Glutamatergic neuron (in vitro differentiated cells): ENCODE measurements at places on chromosomes 1 and 21. TPM values are rescaled to one million over a fixed set of nuclear protein-coding genes. Genes with fewer than 3 reads are reported as not detected.

GRCh38 chr1:102002057-102002456 is 5.3 kb upstream of the OLFM3 start:
- DNase-seq: no peak

GRCh38 chr1:64246294-64246917 is 43.0 kb downstream of the UBE2U start:
- no peak for DNase-seq

GRCh38 chr1:174794861-174795260 is 204.9 kb upstream of the CACYBP start:
- no peak for DNase-seq

DNA sequence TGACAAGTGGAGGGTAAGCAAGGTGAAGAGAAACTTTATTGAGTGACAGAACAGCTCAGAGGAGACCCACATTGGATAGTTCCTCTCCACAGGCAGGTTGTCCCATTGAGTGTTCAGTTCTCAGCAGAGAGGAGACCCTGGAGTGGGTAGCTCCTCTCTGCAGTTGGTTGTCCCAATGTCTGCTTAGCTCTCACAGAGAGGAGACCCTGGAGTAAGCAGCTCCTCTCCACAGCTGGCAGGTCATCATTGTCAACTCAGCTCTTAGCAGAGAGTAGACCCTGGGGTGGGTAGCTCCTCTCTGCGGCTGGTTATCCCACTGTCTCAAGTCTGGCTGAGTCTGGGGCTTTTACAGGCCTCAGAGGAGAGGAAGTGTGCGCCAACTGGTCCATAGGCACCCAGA is 6.0 kb upstream of the CHD1L start:
- DNase-seq: no peak

DNA sequence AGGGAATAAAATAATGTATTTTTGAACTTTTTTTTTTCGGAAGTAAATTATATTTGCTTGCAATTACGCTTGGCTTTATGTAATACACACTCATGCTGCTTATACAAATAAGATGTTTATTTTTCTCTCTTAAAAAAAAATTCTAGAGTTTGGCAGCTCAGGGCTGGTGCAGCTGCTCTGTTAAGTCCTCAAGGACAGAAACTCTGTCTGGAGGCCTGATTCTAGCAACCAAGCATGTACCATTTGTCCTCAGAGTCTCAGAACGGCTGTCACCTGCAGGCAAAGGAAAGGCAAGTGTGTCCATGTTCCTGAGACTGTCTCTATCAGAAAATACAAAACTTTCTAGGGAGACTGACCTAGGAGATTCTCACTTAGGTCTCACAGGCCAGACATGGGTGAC is 23.2 kb upstream of the CLDN17 start:
- no peak for DNase-seq

DNA sequence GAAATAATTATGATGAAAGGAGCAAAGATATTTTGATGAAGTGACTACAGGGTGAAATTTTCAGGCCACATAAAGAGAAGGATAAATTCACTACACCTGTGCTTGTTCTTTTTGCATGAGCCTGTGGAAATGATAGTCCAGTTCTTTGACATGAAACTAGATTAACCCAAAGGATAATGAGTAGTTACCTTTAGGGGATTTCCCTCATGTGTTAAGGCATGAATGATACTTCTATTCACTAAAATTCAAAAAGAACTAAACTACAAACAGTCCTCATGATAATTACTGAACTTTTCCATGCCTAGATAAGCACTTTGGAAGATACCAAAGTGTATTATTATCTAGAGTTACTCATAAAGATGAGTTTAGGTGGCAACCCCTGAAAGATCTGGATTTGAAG is 244.3 kb downstream of the PTPRC start:
- no peak for DNase-seq

DNA sequence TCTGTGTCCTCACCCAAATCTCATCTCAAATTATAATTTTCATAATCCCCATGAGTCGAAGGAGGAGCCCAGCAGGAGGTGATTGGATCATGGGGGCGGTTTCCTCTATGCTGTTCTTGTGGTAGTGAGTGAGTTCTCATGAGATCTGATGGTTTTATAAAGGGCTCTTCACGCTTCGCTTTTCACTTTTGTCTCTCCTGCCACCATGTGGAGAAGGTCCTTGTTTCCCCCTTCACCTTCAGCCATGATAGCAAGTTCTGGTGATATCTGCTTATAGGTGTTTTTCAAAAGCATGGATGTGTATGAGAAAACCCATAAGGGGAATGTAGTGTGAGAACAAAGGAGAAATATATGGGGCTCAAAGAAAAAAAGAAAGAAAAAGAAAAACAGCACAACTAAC is 405.9 kb upstream of the RGS18 start:
- DNase-seq: no peak

GRCh38 chr1:58591806-58592205 is 14.8 kb upstream of the TACSTD2 start:
- no peak for DNase-seq

DNA sequence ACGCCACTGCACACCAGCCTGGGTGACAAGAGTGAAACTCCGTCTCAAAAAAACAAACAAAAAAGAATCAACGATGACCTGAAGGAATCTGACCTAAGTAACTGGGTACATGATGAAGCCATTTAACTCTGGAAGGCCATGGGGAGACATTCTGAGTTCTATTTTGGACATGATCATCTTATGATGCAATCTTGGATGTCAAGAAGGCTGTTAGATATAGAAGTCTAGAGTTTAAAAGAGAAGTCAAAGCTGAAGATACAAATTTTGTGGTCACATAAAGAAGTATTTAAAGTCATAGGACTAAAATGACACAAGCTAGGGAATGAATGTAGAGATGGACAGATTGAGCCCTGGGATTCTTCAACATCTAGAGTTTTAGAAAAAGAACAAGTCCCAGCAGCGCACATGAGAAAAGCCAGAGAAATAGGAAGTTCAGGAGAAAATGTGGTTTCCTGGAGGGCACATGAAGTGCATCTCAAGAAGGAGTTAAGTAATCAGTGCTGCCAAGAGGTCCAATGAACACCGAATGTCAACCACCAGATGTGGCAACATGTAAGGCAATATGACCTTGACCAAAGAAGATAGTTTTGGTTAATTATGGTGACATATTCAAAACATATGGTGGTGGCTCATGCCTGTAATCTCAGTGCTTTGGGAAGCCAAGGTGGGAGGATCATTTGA is 26.8 kb downstream of the ELK4 start:
- no peak for DNase-seq

GRCh38 chr1:94237291-94238226 is at the start of gene ARHGAP29:
TSS of gene ARHGAP29 (minus strand) at chr1:94237584. CDS start at chr1:94231611, 5,973 bp downstream.
- DNase-seq: peak; percentile 92

- no peak for DNase-seq
These were observed 513.0 kb downstream of the PTPRC start for GRCh38 chr1:199151634-199152425.

DNA sequence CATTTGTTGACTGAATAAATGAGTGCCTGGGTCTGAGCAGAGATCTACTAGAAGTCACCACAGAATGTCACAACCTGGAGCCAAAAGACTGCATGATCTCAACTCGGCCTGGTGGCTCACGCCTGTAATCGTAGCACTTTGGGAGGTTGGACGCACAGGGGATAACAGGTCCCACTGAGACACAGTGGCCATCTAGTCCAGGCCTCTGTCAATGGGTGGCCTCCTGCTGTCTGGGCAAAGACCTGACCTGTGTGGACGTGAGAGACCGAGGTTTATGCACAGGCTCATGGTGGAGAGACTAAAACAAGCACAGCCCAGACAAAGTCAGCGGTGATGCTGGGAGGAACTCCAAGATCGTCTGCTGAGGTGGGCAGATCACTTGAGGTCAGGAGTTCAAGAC is 103.0 kb upstream of the BACE2 start:
- no peak for DNase-seq

- DNase-seq: no peak
These were observed 22.7 kb downstream of the INAVA start for GRCh38 chr1:200917291-200917817.

GRCh38 chr21:17536381-17536780 is 23.5 kb downstream of the CXADR start:
- DNase-seq: no peak

- no peak for DNase-seq
These were observed 29.2 kb downstream of the IPP start for GRCh38 chr1:45721207-45721606.

GRCh38 chr1:53066488-53066887 is 4.5 kb downstream of the PODN start:
- no peak for DNase-seq

GRCh38 chr1:51504806-51505525 is 14.1 kb downstream of the EPS15 start:
- DNase-seq: no peak

- DNase-seq: no peak
These were observed 408.1 kb upstream of the ADGRL2 start for GRCh38 chr1:81392526-81393226.

- no peak for DNase-seq
These were observed 77.6 kb downstream of the MATN1 start for GRCh38 chr1:30645807-30646206.

GRCh38 chr1:5254131-5254725 is 599.8 kb downstream of the AJAP1 start:
- DNase-seq: no peak

- DNase-seq: no peak
These were observed 11.6 kb downstream of the CAMK2N1 start for GRCh38 chr1:20474333-20474975.

- DNase-seq: no peak
These were observed 181.3 kb downstream of the ETS2 start for GRCh38 chr21:38986806-38987632.

GRCh38 chr1:221573756-221574155 is 168.1 kb downstream of the DUSP10 start:
- no peak for DNase-seq

DNA sequence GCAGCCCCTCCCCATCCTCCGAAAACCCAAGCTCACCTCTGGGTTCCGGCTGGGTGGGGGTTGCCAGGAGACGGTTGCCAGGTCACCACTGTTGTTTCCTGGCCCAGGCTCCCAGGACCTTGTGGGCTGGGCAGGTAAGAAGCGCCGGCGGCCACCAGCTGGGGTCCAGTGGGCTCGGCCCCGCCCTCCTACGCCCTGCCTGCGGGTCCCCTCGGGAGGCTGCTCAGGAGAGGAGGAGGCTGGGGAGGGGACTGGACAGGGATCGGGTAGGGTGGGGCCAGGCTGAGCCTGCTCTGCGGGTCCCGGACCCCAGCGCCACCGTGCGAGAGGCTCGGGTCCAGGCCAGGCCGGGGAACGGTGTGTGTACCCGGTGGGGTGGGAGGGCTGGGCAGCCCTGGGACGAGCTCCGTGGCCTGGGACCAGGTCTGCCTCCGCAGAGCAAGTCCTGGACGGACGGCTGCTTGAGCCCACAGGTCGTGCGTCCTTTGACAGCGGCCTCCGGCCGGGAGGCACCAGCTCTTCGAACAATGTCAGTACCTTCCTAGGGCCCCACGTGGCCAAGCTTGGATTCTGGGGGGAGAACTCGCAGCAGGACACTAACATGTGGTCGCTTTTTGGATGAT is at the start of gene TTLL10:
TSS of gene TTLL10 (plus strand) at position 88 of the 623 bp plus-strand sequence. CDS start 5,336 bp downstream, outside the sequence.
- peak; percentile 35 for DNase-seq

GRCh38 chr1:42040159-42040558 is 113.1 kb upstream of the GUCA2B start:
- no peak for DNase-seq

DNA sequence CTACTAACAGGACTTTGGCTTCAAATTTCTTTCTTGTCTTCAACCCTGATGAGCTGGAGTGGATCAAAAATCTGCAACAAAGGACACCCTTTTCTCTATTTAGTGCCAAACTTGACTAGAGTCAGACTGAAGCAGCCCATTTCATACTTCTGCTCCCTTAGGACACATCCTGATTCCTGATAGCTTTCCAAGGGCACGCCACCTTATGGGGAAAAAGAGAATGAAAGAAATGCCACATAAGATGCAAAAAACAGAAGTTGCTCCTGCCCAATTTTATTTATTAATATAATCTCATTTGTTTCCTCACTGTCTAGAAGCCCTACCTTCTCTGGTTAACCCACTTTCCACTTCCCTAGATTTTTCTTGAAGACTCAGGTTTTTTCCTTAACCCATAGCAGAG is 72.7 kb upstream of the NBPF4 start:
- DNase-seq: no peak

GRCh38 chr1:117566556-117566955 is 39.3 kb upstream of the TENT5C start:
- no peak for DNase-seq

DNA sequence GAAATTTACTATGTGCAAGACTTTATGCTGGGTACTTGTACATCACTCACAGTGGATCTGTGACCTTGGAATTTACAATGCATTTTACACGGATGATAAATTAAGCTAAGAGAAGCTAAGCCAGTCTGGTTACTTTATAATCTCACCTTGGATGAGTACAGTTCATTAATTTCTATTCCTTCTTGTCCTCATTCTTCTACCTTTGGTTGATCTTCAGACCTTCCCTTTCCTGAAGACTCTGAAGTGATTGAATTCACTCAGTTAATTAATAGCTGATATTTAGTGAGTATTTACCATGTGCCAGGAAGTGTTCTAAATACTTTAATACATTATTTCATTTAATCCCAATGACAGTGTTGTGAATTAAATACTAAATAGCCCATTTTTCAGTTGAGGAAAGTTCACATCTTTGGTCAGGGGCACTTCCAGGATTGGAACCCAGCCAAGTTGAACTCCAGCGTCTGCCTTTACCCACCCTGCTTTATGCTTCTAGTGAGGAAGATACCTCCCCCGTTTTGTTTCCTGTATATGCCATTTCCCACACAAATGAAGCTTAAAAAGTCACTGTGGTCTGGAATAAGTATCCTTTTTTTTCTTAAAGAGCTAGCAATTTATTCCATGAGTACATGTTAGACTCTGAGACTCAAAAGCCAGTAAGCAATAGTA is 146.6 kb downstream of the TLR5 start:
- DNase-seq: no peak

DNA sequence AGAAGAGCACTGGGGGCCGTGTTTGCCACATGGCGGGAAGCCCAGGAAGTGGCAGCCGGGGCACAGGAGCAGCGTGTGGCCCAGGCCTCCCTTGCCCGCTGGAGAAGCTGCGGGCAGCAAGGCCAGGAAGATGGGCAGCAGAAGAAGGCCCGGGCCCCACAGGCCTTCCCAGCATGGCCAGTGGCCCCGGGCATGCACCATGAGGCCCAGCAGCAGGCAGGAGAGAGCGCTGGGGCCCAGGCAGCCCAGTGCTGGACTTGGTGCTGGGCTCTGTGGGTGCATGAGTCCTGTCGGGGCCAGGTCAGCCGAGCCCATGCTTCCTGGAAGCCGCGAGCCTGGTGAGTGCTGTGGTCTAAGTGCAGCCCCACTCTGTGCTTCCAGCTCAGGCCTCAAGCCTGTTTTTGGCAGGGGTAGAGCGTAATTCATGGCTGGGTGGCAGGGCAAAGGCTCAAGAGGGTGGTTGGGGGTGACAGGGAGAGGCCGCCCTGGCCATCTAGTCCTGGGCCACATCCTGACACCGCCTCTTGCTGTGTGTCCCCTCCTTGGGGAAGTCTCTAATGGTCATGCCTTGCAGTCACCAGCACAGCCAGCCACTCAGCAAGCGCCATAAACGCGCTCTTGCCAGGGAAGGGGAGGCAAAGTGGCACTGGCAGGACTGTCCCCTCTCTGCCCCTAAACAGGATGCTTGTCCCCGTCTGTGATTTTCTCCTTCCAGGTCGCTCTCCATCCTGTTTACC is 21.3 kb downstream of the MTHFR start:
- no peak for DNase-seq

GRCh38 chr1:50023292-50024159 is at the start of gene AGBL4:
TSS of gene AGBL4 (minus strand) at chr1:50023954.
- DNase-seq: peak; percentile 80

Gene S100B
- total RNA-seq: not detected

Gene MMEL1
- total RNA-seq: 4.0 TPM

Gene RCAN3
- total RNA-seq: 21.8 TPM

Gene LPAR3
- 14.0 TPM for total RNA-seq

Gene MFSD2A
- total RNA-seq: 5.6 TPM

Gene OPN3
- total RNA-seq: 12.5 TPM

Gene TMEM240
- total RNA-seq: 24.4 TPM

Gene CYYR1
- total RNA-seq: 40.7 TPM

Gene TFF3
- not detected for total RNA-seq
